ENCODE measurements at places on chromosomes 12 and 14. TPM values are rescaled to one million over a fixed set of nuclear protein-coding genes. Genes with fewer than 3 reads are reported as not detected.

GRCh38 chr14:78319887-78320635 lies 149.9 kb downstream of the NRXN3 start:
- DNase-seq, result peak; percentile 27

- no peak for DNase-seq
These were observed 7.7 kb upstream of the TRAFD1 start for GRCh38 chr12:112117685-112118084.

GRCh38 chr14:103707329-103708263 lies 7.7 kb downstream of the XRCC3 start:
- DNase-seq, result no peak

- no peak for DNase-seq
These were observed 67.3 kb upstream of the TSPAN11 start for GRCh38 chr12:30859226-30859625.

GRCh38 chr12:92547906-92548305 lies 154.9 kb upstream of the PLEKHG7 start:
- DNase-seq, result no peak

- DNase-seq, result no peak
These were observed 13.8 kb downstream of the PLD4 start for GRCh38 chr14:104938436-104938835.

- DNase-seq, result no peak
These were observed 2.8 kb upstream of the NGB start for GRCh38 chr14:77273796-77274195.

DNA sequence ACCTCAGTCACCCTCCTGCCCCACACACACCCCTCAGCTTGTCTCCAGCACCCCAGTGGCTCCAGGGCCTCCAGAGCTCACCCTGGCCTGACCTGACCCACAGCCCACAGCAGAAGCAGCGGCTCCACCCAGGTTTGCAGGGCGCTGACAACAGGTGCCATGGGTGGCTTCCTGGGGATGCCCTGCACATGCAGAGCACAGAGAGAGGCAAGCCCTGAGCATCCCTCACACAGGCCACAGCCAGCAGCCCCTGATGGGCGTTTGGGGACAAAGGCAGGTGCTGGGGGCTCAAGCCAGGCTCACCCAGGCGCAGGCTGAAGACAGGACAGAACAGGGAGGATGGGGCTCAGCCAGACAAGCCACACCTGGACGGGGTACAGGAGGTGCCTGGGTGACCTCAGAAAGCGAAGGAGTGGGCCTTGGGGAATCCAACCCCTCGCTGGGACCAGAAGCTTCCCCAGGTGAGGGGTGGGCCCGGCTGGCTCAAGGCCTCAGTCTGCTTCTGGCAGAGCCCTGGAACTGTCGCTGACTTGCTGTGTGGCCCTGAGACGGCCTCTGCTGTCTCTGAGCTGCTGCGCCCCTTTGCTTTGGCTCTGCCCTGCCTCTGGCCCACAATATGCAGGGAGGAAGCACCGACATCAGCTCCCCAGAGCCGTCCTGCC lies 10.6 kb downstream of the ARL6IP4 start:
- DNase-seq, result no peak

GRCh38 chr14:94451091-94451771 lies 1.4 kb downstream of the SERPINA11 start:
- no peak for DNase-seq

DNA sequence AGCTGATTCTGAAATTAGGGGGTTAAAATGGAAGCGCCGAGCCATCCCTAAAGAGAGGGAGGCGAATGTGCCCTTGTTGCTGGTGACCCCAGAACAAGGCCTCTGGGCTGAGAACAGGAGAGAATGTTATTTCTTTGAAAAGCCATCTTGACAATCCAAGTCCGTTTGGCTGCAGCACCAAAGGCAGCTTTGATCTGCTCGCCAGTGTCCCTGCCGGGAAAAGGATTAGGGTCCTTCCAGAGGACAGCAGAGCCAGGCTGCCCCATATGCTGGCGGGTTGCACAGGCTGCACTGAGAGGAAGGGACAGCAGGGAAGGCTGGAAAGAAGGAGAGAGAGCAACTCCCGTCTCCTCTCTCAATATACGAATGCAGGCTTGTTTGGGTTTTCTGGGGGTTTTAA lies 141.7 kb downstream of the TMEM132C start:
- DNase-seq, result no peak

DNA sequence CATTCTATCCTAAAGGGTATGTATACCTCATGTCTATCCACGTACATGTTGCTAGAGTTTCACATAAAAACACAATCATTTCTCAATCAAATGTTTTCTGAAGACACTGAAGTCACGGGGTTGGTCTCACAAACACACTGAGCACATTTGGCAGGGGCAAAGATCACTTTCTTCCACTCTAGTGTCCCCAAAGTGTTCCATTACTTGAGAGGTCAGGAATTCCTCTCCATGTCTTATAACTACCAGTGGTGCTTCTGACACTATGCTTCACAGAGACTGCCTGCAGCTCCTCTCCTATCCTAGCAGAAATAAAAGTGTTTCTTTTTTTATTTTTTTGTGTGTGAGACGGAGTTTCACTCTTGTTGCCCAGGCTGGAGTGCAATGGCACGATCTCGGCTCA lies 19.1 kb downstream of the ZFYVE1 start:
- DNase-seq, result no peak

DNA sequence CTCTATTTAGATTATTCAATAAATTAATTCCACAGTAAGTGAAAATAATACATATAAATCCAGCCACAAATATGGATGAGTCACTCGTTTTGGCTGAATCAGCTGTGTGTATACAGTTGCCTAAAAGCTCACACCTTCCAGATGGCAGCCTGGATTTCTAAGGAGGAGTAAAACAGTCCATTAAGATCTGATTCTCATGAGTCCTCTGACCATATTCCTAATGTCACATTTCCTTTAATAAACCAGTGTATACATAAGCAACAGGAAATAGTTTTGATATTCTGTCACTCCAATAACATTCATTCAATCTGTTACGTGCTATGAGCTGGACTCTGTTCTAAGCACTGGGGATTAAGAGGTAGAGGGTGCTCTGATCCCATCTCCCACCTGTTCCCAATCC lies 21.8 kb downstream of the MDM1 start:
- DNase-seq, result no peak

DNA sequence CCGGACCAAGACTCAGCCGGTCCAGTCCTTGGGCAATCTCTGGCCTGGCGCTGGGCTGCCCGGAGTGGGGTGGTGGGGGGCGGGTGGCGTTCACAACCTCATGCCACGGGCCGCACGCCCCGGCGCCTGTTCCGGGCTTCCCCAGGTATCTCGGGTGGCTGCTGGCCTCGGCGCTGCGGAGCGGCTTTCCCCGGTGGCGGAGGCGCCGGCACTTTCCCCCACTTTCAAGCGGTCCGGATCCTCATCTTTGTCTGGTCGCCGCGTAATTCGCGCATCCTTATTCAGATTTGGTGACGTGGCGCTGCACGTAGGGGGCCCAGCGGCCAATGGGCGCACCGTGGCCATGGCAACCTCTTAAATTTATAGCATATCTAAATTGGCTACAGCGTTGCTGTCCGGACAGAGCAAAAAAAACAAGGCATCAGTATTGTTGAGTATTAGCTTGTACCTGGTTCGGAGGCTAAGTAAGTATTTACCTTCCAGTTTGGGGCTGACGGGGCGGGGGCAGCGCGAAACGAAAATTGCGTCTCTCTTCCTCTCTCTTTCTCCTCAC lies at the start of gene LHX5:
Gene LHX5 (minus strand): TSS at position 253 of the 553 bp plus-strand sequence. CDS start 373 bp downstream, outside the sequence.
- DNase-seq, result no peak

GRCh38 chr14:37018571-37019240 lies 153.7 kb downstream of the SLC25A21 start:
- DNase-seq, result no peak

DNA sequence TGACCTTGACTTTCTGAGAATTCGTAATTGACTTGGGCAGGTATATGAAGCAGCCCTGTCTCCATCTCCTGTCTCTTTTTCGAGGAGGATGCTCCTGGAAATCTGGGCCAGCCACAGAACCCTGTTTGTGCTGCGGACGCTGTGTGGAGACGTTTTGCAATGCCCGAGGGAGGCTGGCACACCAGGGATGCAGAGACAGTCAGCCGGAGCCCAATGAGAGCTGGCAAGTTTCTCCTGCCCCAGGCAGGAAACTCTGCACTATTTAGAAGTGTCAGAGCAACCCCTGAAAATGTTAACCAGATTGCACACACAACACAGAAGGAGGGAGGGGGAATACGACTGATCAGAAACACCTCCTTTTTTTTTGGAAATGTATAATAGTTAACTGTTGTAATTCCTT lies 103.2 kb upstream of the DYRK2 start:
- DNase-seq, result no peak

- no peak for DNase-seq
These were observed 72.4 kb downstream of the BICD1 start for GRCh38 chr12:32179011-32179395.

DNA sequence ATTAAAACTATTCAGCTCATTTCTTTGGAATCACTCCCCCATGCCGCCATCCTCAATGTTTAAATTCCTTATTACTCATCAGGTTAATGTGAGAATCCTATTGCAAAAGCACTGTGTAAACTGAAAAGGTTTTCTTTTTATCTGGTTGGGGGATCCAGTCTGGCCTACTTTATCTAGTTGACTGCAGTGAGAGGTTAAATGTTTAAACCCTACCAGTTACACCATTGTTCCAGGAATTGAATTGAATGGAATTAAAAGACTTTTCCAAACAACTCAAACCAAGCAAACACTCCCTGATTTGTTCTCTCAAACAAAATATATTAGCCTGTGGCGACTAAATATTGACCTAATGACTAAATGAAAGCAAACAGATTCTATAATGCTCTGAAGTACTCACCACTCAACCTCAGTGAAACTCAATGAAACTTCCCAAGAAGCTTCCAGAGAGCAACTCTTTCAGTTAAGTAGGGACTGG lies 100.5 kb downstream of the VEZT start:
- DNase-seq, result no peak

GRCh38 chr12:75705749-75706711 lies 194.6 kb upstream of the KRR1 start:
- DNase-seq, result peak; percentile 85

GRCh38 chr14:93060841-93061240 lies 54.9 kb downstream of the ITPK1 start:
- no peak for DNase-seq

- DNase-seq, result no peak
These were observed 37.4 kb downstream of the DIO3 start for GRCh38 chr14:101598571-101599233.

DNA sequence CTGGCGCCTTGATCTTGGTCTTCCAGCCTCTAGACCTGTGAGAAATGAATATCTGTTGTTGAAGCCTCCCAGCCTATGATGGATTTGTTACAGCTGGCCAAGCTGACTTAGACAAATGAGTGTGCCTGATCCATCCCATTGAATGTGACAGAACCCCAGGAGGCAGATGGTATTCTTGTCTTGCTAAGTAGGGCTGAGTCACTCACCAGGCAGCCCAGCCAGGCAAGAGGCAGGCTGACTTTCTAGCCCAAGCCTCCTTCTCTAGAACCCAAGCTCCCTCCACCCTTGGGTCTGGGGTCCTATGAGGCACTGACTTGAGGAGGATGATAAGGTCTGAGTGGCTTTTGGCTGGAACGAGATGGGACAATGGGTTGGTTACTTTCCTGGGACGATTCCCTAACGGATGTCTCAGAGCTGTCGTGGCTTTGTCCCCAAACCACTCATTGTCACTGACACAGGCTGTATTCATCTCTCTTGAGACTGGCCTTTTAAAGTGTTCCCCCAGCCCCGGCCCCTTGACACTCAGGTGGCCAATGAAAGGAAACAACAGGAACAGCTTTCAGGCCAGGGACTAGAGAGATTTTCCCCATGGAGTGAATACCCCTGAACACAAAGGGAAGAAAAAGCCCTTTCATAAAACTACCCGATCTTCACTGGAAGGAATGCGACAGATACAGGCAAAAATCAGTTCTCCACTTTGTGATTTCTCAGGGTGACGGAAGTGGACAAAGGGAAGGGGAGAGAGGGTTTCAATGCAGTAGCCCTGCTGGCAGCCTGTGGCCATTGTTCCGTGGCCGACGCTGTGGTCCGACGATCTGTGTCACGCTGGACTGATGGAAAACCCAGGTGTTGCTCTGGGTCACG lies 264.2 kb downstream of the AACS start:
- DNase-seq, result no peak

GRCh38 chr12:51362747-51363342 lies 16.4 kb upstream of the CELA1 start:
- no peak for DNase-seq

GRCh38 chr14:99361596-99362215 lies 89.7 kb upstream of the BCL11B start:
- peak; percentile 84 for DNase-seq

- DNase-seq, result no peak
These were observed 259.9 kb upstream of the GARIN6 start for GRCh38 chr12:99387661-99388060.

- peak; percentile 27 for DNase-seq
These were observed 335.1 kb upstream of the OR4E1 start for GRCh38 chr14:22008766-22009165.

DNA sequence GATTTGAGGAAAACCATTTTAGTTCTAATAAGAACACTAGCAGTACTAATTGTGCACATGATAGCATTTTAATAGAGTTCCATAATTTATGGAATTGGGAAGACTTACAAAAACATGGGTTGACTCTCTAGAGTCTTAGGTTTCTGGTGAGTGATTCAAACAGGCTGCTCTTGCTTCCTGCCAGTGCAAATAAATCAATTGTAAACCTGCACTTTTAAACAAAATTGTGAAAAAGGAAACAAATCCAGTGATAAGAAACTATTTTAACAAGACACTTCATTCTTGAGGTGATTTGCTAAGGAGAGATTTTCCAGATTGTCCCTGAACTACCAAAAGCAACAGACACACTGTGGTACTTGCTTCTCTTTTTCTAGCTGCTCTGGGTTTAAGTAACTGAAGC lies 112.2 kb downstream of the CACNA1C start:
- DNase-seq, result no peak

- no peak for DNase-seq
These were observed 1.2 kb upstream of the SRGAP1 start for GRCh38 chr12:63843254-63843720.

The NR4A1 gene
- 29.5 TPM for polyA plus RNA-seq

The HOXC11 gene
- polyA plus RNA-seq, result 2.1 TPM

The SPX gene
- polyA plus RNA-seq, result 13.8 TPM

The RBP5 gene
- polyA plus RNA-seq, result 54.0 TPM

The NFKBIA gene
- polyA plus RNA-seq, result 45.0 TPM

The CLEC12A gene
- 0.85 TPM for polyA plus RNA-seq

The MYRFL gene
- polyA plus RNA-seq, result 7.1 TPM

The MYO1H gene
- polyA plus RNA-seq, result 1.7 TPM

The NTS gene
- 4.1 TPM for polyA plus RNA-seq

The PRKD1 gene
- 34.7 TPM for polyA plus RNA-seq

The NPFF gene
- polyA plus RNA-seq, result 2.1 TPM

The SLC15A4 gene
- 37.3 TPM for polyA plus RNA-seq

The MUCL1 gene
- 0.25 TPM for polyA plus RNA-seq

The ZFHX2 gene
- polyA plus RNA-seq, result 9.6 TPM

The TAS2R9 gene
- polyA plus RNA-seq, result not detected

Measured in left kidney (tissue), 8 donors.